Gastroesophageal sphincter (tissue), 4 donors: ENCODE measurements at places on chromosomes 2 and 18. TPM values are rescaled to one million over a fixed set of nuclear protein-coding genes. Genes with fewer than 3 reads are reported as not detected.

DNA sequence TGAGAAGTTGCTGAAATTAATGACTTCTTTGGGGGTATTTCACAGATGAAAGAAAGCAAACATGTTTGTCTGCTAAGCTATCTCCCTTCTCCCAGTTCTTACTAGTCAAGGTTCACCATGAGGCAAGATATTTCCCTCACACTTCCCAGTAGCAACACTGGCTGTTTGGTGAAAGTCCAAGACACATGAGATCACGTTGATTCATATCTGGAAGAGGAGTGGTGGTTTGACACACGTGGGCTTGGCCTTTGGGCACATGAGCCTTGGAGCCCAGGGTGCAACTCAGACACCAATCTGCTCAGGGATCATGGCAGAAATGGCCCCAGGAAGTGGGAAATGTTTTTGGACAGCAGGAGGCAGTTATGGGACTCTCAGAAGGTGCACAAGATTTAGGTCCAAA lies 66.1 kb upstream of the APCDD1 start:
- ATAC-seq, result no peak

- ATAC-seq, result no peak
Measured at GRCh38 chr2:96767135-96767871, 6.6 kb downstream of the CNNM4 start.

GRCh38 chr2:190179754-190180312 lies 117.3 kb upstream of the MSTN start:
- ATAC-seq, result no peak

DNA sequence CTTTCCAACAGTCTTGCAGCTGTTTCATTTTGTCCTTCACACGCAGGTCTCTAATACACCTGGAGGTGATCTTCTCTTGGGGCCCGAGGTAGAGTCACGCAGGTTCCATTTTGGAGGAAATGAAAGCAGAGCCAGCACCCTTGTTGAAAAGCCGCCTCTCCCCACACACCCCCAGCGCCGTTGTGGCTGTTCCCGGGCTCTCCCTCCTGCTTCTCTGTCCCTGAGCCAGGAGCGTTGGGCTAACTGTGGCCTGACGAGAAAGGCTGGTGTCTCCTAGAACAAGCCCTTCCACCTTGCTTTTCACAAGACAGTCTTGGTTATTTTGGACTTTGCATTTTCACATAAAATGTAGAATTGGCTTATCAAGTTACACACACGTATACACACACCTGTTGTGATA lies 16.3 kb downstream of the SNED1 start:
- ATAC-seq, result no peak

DNA sequence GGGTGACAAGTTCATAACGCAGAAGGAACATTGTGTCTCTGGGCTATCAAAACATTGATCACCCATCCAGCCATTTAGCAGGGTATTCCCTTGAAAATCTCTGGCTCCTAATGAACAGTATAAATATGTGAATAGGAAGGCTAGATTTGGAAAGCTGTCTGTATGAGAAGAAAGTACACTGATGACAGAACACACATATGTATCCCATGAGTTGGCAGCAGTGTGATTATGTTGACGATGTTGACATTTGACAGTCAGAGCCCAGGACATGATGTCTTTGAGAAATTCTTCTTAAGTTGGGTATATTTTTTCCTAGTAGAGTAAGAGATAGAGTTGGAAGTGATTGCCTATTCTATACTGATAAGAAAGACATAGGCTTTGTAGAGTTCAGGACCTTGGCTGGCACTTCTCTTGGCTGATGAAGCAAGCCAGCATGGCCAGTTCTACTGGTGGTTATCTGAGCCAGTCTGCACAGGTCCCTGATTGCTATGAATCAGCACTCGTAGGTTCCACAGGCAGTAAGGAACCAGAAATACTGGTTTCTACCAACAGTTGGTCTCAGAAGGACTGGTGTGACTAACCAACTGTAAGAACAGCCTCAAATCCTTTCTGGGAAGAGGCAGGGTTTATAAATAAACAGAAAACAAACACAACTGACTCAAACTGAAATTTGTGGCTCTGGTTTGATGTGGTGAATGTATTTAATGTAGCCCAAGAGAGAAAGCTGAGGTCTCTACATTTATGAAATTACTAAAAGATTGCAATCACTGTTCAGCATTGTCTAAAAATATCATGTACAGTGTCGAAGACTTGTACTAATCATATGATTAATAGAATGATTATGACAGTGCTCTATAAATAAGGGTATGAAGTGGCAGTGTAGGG lies 43.9 kb upstream of the RAPH1 start:
- no peak for ATAC-seq

DNA sequence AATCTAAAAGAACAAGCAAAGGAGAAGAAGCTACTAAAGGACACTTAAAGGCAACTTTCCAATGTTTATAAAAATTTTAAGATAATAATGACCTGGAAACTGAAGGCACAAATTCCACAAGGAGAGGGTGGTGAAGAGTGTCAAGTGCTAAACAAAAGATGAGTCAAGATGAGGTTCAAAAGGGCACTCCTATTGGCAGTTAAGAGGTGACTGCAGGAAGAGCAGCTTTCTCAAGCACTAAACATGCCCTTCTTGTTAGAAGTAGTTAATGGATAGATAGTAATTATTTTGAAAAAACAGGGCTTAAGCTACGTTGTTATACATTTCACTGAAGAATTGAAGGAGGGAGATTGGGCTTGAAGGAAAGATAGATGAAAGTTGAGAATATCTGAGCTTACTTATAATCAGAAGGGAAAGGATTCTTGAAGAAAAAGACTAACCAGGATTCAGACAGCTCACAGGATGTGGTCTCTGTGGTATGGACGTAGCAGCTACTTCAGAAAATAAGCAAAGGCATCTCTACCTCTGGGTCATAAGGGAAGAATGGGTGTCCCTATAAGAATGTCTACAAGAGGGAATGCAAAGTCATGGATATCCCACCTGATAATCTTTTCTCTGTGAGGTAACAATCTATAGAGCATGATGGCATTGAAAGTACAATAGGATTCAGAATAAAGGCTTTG lies 454.7 kb upstream of the SLC39A10 start:
- ATAC-seq, result no peak

- no peak for ATAC-seq
Measured at GRCh38 chr18:45412577-45412976, 202.7 kb upstream of the SLC14A2 start.

GRCh38 chr2:10059016-10059351 lies 15.6 kb downstream of the KLF11 start:
- no peak for ATAC-seq

DNA sequence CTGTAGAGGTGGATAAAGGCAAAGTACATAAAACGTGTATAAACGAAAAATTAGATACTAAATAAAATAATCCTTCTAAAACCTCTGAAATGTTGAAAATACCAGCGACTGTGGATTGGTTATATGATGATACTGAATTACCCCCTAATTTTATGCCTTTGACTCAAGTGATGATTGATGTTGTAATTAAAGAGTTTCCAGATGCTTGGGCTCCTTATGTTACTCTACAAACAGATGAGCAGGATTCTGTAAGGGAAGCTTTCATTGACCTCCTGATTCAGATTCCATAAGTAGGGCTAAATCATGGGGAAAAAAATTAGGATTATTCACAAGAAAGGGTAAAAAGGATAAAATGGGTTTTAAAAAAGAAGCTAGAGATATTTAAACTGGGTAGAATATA lies 418.2 kb upstream of the SLC39A10 start:
- no peak for ATAC-seq

GRCh38 chr2:34991508-34992274 lies 1363.9 kb upstream of the CRIM1 start:
- no peak for ATAC-seq

GRCh38 chr2:197042739-197043196 lies 116.3 kb upstream of the PGAP1 start:
- ATAC-seq, result no peak

GRCh38 chr2:75568174-75568573 lies 7.4 kb upstream of the EVA1A start:
- ATAC-seq, result no peak

DNA sequence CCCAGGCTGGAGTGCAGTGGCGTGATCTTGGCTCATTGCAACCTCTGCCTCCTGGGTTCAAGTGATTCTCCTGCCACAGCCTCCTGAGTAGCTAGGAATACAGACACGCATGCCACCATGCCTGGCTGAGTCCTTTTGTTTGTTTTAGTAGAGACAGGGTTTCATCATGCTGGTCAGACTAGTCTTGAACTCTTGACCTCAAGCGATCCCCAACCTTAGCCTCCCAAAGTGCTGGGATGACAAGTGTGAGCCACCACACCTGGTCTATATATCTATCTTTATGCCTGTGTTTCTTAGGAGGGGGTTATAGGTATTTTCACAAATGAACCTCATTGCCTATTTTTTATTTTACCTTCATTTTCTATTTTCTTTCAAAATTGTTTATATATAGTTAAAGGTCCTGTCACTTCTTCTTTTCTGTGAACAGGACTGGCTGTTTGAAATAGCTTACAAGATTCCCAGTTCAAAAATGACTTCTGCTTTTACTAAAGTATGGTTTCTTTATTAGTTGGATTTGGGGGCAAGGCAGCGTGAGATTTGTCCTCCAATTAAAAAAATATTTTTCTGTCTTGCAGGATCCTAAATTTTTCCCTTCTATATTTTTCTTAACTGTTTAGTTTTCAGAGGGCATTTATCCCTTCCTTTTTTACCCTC lies 16.4 kb upstream of the MARCHF7 start:
- no peak for ATAC-seq

- ATAC-seq, result peak; percentile 76
Measured at GRCh38 chr2:36478332-36478738, 119.6 kb downstream of the FEZ2 start.

DNA sequence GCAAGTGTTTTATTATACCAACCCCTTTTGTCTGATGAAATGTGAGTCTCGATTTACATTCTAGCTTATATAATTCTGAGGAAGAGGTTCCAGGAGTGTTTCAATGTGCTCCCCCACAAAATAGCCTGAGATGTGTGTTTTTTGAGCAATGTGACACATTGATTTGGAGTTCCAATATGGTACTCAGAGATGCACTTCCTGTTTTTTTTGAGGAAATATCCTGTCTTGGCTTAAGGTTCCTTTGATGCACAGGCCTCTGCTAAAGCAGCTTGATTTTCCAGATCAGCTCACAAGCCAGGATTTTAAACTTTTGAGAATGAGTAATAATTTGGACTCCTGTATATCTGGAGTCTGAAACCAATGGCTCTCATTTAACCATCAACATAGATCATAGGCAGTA lies 221.4 kb downstream of the ACTR3 start:
- ATAC-seq, result no peak

- no peak for ATAC-seq
Measured at GRCh38 chr2:191666732-191667131, 11.2 kb upstream of the NABP1 start.

DNA sequence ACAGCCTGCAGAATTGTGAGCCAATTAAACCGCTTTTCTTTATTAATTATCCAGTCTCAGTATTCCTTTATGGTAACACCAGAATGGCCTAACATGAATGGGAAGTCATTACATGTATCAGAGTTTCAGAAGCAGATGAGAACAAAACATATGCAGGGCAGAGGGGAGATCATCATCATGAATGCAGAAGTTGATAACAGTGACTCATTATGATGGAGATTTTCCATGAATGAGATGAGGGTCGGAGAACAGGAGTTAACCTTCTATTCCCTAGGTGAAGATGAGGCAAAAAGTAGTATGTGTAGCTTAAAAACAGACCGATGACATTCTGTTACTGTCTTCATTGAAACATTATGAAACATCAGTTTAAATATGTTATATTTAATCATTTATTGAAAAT lies 59.5 kb upstream of the PPM1B start:
- ATAC-seq, result no peak

DNA sequence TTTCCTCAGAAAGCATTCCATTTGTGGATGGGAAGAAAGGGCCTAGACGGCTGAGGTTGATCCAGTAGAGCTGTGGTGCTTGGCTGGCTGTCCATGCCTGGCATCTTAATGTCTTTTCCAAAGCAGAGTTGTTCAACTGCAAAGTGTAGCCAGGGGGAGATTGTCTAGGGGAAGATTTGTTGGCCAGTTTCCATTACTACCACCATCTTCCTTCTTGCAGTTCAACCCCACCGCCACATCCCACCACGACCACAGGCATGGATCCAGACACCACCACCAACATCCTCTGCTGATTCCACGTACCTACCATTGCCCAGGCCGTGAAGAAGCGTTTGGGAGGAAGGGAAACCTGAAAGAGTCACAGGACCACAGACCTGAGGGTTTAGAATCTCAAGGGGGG lies 50.7 kb upstream of the HAAO start:
- no peak for ATAC-seq

DNA sequence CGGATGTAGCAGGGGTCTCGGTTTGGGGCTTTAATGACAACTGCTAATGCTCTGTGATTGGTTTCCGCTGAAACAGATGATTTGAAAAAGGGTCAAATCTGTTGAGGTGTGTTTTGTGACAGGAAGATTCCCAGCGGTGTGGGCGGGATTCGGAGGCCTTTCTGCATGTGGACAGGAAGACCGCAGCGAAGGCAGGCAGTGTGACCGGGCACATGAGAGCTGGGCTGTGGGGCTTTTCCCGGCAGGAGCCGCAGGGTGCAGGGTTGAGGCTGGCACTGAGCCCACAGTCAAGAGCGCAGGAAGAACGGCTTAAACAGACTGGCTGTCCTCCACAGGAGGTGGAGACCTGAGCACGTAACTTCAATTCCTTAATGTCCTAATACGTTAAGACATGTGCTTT lies 180.0 kb upstream of the TPO start:
- ATAC-seq, result no peak

DNA sequence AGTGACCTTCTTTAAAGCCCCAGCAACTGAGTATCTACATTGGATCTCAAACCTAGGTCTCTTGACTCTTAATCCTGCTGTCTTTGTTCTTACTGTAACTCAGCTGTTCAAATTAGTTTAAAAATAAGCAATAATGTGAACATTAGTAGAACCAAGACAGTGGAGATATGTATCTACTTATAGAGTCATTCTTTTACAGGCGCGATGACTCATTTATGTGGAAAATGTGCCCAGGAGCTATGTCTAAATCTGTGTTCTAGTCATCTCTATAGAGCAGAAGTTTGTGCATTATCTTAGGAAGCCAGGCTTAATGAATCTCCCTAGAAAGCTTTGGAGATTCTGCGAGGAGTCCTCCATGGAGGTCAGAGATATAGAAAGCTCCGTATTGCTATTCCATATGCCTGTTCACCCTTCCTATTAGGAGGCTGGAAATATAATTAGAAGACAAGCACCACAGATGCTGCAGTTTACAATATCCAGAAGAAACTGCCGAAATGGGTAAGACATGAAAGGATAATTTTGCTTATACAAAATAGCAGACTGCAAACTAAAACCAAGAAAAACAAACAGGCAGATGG lies 211.6 kb downstream of the TRIB2 start:
- no peak for ATAC-seq

- no peak for ATAC-seq
Measured at GRCh38 chr2:191233533-191233932, 11.7 kb upstream of the MYO1B start.

- peak; percentile 6 for ATAC-seq
Measured at GRCh38 chr2:96873651-96874096, 3.8 kb upstream of the SEMA4C start.

- ATAC-seq, result no peak
Measured at GRCh38 chr2:177169810-177170514, 42.6 kb upstream of the HNRNPA3 start.

Gene ACVR1C
- 1.2 TPM for total RNA-seq

Gene SLC8A1
- total RNA-seq, result 168 TPM

Gene PLA2R1
- 6.8 TPM for total RNA-seq
